Anterior cingulate cortex (tissue), 58 donors: ENCODE measurements at places on chromosomes 4 and X.

DNA sequence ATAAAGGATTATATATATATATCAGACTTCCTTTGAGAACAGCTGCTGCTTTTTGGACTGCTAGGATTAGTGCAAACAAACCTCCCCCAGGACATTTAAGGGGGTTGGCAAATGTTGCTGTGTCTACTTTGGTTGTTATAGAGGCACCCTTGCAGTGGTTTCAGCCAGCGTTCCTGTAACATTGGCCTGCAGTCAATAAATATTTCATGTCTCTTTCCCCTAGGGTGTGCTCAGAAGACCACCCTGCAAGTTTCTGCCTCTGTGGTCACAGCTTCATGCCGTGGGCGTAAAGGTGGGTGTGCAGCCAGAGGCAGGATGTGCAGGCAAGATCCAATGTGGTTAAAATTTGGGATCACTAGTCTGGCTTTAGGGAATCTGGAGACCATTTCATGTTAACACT lies 28.9 kb downstream of the FGF5 start:
- DNase-seq, result no peak

- DNase-seq, result no peak
Observed at GRCh38 chr4:125832161-125832560, 517.4 kb downstream of the FAT4 start.

- DNase-seq, result no peak
Observed at GRCh38 chr4:166123546-166123945, 250.5 kb downstream of the TLL1 start.

GRCh38 chr4:145843639-145844038 lies 95.0 kb downstream of the ZNF827 start:
- DNase-seq, result no peak
